Neural crest cell (in vitro differentiated cells): ENCODE measurements at places on chromosomes 4 and X. TPM values are rescaled to one million over a fixed set of nuclear protein-coding genes. Genes with fewer than 3 reads are reported as not detected.
A peak's percentile ranks its signal among the peaks of the same experiment; 100 is the strongest.

RHOXF2B gene
- total RNA-seq = not detected in 2 replicates

GNRHR gene
- total RNA-seq = not detected in 2 replicates

ACOX3 gene
- 16.6 and 24.6 TPM in 2 replicates for total RNA-seq

FREM3 gene
- total RNA-seq = not detected in 2 replicates

RHOH gene
- total RNA-seq = 3.2 and 3.7 TPM in 2 replicates

CTAG1B gene
- not detected in 2 replicates for total RNA-seq

BLOC1S4 gene
- 23.8 and 25.1 TPM in 2 replicates for total RNA-seq

KCTD8 gene
- total RNA-seq = not detected in 2 replicates

NAA11 gene
- not detected in 2 replicates for total RNA-seq

STOX2 gene
- total RNA-seq = 26.7 TPM in 2 replicates

- peaks cover 3% of the 10 kb centered on the region for H3K36me3 ChIP-seq
- H3K4me1 ChIP-seq = peaks cover 17% of the 10 kb centered on the region
- H3K27ac ChIP-seq = no peak overlapping the region
- no peak overlapping the region for H3K4me3 ChIP-seq
- H3K27me3 ChIP-seq = no peaks in the 10 kb centered on the region
- no peak for DNase-seq
These were observed 69.0 kb downstream of the SLC16A2 start for GRCh38 chrX:74490247-74490646.

DNA sequence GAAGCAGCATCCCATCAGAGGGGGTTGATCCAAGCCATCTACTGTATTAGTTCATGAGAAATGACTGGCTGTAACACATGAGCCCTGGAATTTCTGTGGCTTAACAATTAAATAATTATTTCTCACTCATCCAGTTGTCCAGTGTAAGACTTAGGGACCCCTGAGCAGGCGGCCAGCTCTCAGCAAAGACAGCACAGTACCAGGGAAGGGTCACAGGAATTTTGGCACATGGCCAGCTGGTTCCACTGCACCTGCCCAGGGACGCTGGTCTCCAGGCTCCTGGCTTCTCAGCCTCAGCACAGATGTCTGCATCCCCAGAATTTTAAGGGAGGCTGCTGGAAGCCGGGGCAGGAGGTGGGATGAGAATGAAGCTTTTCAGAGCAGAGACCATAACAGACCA, 93.7 kb upstream of the DHRSX start:
- peaks cover 6% of the 10 kb centered on the region for H3K4me1 ChIP-seq
- H3K27me3 ChIP-seq = peaks cover 6% of the 10 kb centered on the region
- DNase-seq = no peak
- H3K36me3 ChIP-seq = no peaks in the 10 kb centered on the region

- DNase-seq = no peak
- no peaks in the 10 kb centered on the region for H3K27me3 ChIP-seq
- peaks cover 3% of the 10 kb centered on the region for H3K4me1 ChIP-seq
- no peak overlapping the region for H3K4me3 ChIP-seq
- H3K36me3 ChIP-seq = peaks cover 22% of the 10 kb centered on the region
These were observed 64.1 kb downstream of the USP46 start for GRCh38 chr4:52595001-52595400.

DNA sequence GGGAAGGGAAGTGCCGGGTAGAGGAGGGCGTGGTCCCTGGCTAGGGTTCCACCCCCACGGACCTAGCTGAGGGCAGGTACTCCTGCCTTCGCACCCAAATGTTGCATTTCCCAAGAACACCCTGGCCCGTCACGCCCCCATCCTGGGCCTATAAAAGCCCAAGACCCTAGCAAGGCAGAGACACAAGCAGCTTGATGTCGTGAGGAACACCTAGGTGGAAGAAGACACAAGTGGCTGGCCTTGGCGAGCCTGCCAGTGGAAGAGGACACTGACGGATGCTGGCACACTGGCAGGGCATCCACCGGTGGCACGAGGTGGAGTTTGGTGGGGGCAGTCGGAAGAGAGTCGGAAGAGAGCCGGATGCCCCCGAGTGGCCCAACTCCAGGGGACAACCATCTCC, 244.8 kb upstream of the CTSO start:
- H3K27ac ChIP-seq = no peak overlapping the region
- H3K27me3 ChIP-seq = no peaks in the 10 kb centered on the region
- no peaks in the 10 kb centered on the region for H3K36me3 ChIP-seq
- no peak for DNase-seq
- no peak overlapping the region for H3K4me3 ChIP-seq

DNA sequence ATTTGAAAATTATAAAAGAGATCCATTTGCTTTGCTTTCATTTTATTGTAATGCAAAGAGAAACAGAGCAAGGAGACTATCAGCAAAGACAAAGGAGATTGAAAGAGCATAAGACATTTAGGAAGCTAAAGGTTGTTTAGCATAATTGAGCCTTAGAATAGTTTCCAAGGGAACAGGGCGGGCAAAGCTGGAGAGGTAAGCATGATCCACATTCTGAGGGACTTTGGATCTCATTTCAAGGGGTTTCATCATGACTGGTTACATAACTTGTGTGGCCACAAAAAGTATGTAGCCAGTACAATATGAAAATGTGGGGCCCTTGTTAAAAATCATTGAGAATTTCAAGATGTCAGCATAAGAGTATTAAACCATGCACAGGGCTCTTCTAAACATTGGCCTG, 406.5 kb downstream of the RPA4 start:
- no peak for DNase-seq
- no peaks in the 10 kb centered on the region for H3K36me3 ChIP-seq
- H3K4me3 ChIP-seq = no peak overlapping the region
- H3K27me3 ChIP-seq = no peaks in the 10 kb centered on the region
- no peak overlapping the region for H3K27ac ChIP-seq

DNA sequence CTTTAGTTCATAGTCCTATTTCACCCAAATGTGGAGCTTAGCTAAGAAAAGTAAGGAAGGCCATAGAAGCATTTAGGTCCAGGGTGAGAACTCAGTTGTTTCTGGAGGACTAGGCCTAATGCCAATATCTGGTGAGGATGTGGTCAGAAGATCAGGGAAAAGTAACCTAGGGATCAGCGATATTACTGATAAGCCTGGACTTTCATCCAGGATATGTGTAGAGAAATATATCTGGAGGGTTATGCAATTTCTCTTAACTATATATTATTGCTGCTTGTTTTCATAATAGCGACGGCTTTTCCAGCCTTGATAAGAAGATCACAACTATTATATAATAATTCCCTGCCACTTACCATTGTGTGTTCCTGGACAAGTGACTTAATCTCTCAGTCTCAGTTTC, 81.1 kb downstream of the FRAS1 start:
- H3K27ac ChIP-seq = no peak overlapping the region
- DNase-seq = no peak
- H3K4me3 ChIP-seq = no peak overlapping the region
- H3K36me3 ChIP-seq = peaks cover 3% of the 10 kb centered on the region

DNA sequence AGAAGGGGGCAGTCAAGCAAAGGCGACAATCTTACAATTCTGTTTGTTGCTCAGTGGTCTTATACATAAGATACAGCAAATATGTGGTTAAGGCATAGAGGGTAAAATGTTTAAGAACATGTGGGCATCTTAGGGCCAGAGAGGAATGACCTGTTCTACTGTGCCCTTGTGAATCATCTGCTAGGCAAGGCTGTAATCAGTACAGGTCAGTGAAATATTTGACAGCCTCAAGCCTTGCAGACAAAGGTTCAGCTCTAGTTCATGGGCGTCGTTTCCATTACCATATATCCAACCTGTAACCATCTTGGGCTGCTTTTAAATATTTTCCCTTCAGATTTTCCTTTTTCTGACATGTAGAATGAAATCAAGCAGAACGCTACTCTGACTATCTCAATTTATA, 37.3 kb downstream of the AGA start:
- H3K27me3 ChIP-seq = no peaks in the 10 kb centered on the region
- no peak for DNase-seq
- H3K4me1 ChIP-seq = no peaks in the 10 kb centered on the region

DNA sequence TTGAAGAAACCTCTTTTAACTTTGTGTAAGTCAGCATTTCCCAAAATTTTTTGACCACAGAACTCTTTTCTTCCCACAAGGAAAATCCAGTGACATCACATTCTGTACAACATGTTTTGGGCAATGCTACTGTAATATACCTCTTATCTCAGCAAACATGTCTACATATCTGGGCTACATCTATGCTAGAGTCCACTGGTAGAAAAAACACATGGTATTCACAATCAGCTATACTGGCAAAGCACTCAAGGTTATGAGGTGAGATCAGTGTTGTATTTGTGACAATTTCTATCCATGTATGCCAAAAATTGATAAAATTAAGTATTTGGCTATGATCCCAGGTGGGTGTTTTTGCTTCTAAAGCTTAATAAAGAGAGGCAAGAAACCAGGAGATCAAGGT, 98.0 kb downstream of the ATP11C start:
- H3K36me3 ChIP-seq = peaks cover 5% of the 10 kb centered on the region
- H3K27ac ChIP-seq = no peak overlapping the region
- DNase-seq = no peak
- H3K4me3 ChIP-seq = no peak overlapping the region

GRCh38 chr4:48343551-48343950, 2.2 kb downstream of the SLAIN2 start:
- no peak for DNase-seq
- H3K27me3 ChIP-seq = no peaks in the 10 kb centered on the region
- H3K36me3 ChIP-seq = no peaks in the 10 kb centered on the region
- H3K4me3 ChIP-seq = peak overlapping the region; percentile 97

DNA sequence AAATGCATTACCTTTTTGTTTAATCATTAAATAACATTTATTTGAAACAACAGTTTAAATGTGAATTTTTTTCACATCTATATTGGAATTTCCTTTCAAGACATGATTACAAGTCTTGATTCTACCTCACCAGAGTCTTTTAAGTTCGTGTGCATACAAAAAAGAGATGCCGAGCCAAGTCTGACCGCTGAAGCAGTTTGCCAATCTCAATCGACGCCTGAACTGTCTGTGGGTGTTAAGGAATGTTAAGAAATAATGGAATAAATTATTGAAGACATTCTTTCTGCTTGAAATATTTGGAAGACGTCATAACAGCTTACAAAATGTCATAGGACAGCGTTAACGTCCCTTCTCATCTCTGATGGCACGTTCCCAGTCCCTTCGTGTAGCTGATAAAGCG, 27.9 kb upstream of the TNIP3 start:
- no peaks in the 10 kb centered on the region for H3K36me3 ChIP-seq
- peaks cover 3% of the 10 kb centered on the region for H3K4me1 ChIP-seq
- DNase-seq = no peak
- H3K27ac ChIP-seq = no peak overlapping the region

DNA sequence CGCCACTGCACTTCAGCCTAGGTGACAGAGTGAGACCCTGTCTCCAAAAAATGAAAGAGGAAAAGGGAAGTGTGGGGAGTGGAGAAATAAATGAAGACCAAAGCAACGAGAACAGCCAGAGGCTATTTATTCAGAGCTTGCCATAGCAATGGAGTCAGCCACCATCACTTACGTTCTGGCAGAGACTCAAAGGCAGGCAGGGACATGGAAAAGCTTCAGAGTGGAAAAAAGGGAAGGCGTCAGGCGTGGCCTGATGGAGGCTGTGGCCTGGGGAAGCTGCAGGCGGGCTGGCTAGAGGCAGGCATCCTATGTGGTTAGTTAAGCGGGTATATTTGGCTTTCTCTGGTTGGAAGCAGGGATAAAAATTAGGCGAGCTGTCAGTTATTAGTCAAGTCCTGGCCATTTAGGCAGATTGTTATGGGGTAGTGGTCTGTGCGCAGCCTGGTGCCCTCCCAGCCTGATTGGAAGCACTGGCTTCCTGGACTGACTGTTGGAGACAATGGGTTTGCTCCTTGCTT, 73.3 kb downstream of the DCTD start:
- DNase-seq = no peak
- H3K27me3 ChIP-seq = no peaks in the 10 kb centered on the region
- peaks cover 15% of the 10 kb centered on the region for H3K4me1 ChIP-seq

GRCh38 chr4:243426-243825, 61.8 kb downstream of the ZNF732 start:
- peaks cover 57% of the 10 kb centered on the region for H3K36me3 ChIP-seq
- H3K4me3 ChIP-seq = no peak overlapping the region
- no peaks in the 10 kb centered on the region for H3K27me3 ChIP-seq
- no peak for DNase-seq
- H3K4me1 ChIP-seq = no peaks in the 10 kb centered on the region
- no peak overlapping the region for H3K27ac ChIP-seq

DNA sequence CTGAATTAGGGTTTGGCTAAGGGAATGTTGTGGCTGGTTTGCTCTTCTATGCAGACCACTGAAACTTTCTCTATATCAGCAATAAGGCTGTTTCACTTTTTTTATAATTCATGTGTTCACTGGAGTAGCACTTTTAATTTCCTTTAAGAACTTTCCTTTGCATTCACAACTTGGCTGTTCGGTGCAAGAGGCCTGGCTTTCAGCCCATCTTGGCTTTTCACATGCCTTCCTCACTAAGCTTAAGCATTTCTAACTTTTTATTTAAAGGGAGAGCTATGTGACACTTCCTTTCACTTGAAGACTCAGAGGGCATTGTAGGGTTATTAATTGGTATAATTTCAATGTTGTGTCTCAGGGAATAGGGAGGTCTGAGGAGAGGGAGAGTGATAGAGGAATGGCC, 142.3 kb downstream of the SHROOM4 start:
- peaks cover 2% of the 10 kb centered on the region for H3K36me3 ChIP-seq
- H3K4me3 ChIP-seq = no peak overlapping the region

GRCh38 chr4:185730849-185731608, 81.0 kb downstream of the SORBS2 start:
- H3K27ac ChIP-seq = no peak overlapping the region
- H3K27me3 ChIP-seq = no peaks in the 10 kb centered on the region
- H3K36me3 ChIP-seq = peaks cover 9% of the 10 kb centered on the region
- no peak overlapping the region for H3K4me3 ChIP-seq
- DNase-seq = no peak
- peaks cover 43% of the 10 kb centered on the region for H3K4me1 ChIP-seq

GRCh38 chrX:318068-318738, 393 bp downstream of the GTPBP6 start:
- peak overlapping the region; percentile 100 for H3K4me3 ChIP-seq
- H3K36me3 ChIP-seq = peaks cover 9% of the 10 kb centered on the region
- H3K27me3 ChIP-seq = peaks cover 10% of the 10 kb centered on the region
- peak overlapping the region; percentile 99 for H3K27ac ChIP-seq
- peaks cover 13% of the 10 kb centered on the region for H3K4me1 ChIP-seq
